IPS DF 6.9 (cell line): ENCODE measurements at places on chromosomes 3 and 15.

DNA sequence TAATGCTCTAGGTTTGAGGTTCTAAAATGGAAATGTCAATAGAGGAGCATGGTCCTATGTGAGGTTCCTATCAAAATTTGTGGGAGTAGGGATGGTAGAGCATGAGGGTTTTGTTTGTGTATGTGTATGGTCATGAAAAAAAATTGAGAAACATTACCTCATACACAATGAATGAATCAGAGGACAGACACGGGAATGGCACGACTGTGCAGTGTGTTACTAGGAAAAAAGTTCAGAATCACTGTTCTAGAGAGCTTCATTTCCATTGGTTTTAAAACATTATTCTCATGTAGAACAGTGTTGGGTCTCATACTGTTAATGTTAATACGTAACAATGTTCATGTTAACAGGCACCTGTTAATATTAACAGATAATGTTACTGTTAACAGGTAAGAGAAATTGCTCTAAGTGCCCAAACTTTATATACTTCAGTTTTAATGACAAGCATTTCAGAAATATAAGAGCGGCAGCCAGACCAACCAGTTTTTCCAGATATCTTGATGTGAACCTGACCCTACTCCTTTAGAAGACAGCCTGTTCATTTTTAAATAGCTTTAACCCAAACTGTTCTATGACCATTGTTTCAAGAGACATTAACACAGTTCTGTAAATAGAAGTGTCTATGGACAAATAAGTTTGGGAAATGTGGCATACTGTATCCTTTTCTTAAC lies 48.0 kb downstream of the SLC15A2 start:
- no peak for DNase-seq

GRCh38 chr3:182739619-182740018 lies 53.7 kb upstream of the ATP11B start:
- no peak for DNase-seq

GRCh38 chr3:67529915-67530314 lies 124.5 kb downstream of the SUCLG2 start:
- no peak for DNase-seq

DNA sequence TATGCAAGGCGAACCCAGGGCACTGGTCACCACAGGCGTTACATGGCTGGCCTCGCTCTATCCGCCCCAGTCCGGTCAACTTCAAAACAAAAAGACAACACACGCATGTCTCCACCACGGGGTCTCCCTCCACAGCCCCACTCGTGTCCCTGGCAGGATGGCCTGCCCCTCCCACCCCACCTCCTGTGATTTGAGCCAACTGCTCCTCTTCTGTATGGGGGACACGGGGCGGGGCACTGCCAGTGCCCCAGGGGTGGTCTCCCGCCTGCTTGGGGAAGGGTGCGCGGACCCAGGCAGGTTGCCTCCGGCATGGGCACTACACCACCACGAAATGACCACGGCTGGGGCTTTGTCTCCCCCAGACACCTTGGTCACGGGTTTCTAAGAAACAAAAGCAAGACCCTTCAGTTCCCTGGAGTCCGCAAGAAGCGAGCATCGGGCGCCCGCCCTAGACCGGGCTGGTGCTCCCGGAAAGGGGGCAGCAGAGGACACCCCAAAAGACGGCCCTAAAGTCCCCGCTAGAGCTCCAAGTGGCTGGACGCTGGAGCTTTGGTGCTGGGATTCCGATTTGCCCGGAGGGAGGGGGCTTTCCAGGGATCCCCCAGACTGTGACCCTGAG lies 219.3 kb upstream of the PRICKLE2 start:
- no peak for DNase-seq

DNA sequence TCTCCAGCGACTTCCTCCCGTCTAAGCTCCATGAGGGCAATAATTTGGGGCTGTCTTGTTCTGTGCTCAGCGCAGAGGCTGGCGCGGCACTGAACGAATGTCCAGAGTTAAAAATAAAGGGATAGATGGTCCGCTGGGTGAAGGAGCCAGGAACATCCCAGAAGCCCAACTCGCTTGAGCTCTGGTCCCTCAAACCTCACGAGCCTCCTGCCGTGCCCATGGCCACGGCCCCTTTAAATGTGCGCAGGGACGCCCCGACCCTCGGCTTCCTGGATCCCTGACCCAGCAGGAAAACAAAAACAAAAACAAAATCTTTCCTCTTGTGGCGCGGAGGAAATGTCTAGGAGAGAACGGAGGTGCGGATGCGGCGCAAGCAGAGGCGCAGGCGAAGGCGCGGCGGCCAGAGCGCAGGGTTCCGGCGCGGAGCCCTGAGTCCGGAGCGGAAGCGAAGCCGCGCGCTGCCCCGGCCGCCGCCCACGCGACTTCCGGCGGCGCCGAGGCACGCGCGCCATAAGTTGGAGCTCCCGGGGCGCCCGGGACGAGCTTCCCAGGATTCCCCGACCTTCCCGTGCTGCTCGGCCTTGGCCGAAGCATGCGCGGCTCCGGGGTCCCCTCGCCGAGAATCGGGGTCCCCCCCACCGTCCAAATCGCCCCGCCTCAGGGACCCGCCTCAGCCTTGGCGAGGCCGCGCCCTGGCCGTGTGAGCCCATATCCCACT lies 52.9 kb upstream of the WNT7A start:
- no peak for DNase-seq
